NCI-H69 (cell line): ENCODE measurements at places on chromosomes 2 and 18.
A peak's percentile ranks its signal among the peaks of the same experiment; 100 is the strongest.

GRCh38 chr2:39975476-39976020 is 196.5 kb upstream of the THUMPD2 start:
- no peak for DNase-seq

- no peak for DNase-seq
Measured at GRCh38 chr2:220586980-220587530, 959.6 kb downstream of the SLC4A3 start.

DNA sequence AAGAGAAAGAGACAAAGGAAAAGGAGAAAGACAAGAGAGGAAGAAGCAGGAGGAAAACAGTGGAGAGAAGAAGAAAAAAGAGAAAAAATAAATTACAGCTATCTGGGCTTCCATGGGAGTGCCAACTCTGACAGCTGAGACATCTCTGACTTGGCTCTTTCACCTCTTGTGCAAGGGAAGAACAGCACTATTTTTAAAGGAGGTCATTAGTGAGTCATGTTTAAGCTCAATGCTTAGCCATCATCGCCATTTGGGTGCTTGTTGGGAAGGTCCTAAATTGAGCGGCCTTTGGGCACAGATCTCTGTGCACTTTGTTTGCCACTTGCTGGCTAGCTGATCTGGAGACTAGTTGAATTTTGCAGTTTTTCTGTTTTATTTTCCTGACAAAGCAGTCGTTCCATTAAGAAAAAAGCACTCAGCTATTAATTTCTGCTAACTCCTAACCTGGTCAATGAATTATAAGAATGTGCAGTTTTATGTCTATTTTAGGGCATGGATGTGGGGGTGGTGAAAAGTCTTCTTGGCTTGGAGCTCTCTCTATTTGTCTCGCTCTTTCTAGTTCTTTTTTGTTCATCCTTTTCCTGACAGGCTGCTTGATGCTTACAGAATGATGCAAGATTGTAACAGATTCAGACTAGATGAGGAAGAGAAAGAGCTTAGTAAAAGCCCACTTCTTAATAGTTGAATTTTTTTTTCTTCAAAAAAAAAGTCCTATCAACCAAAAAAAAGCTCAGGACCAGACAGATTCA is 231.5 kb downstream of the SLC8A1 start:
- peak; percentile 20 for DNase-seq

DNA sequence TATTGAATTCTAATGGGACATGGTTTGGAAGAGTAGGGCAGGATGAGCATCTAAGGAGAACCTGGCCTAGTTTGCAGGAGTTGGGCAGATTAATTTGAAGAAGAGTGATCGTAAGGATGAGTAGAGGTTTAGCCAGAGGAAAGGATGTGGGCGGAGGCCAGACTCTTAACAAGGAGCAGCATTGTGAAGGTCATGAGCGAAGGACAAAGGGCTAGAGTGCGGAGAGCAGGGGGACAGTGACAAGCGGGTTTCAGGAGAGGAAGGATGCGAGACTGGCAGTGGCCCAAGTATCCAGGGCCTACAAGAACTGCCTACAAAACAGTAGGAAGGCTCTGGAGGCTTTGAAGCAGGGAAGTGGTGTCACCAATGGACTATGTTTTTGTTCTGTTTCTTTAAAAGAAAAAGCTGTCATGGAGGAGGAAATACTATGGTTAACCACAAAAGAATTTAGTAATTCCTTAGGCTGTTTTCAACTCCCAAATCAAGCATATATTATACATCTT is 20.1 kb downstream of the SLC66A3 start:
- DNase-seq, result no peak

GRCh38 chr18:72973841-72974240 is 106.1 kb upstream of the NETO1 start:
- DNase-seq, result no peak

DNA sequence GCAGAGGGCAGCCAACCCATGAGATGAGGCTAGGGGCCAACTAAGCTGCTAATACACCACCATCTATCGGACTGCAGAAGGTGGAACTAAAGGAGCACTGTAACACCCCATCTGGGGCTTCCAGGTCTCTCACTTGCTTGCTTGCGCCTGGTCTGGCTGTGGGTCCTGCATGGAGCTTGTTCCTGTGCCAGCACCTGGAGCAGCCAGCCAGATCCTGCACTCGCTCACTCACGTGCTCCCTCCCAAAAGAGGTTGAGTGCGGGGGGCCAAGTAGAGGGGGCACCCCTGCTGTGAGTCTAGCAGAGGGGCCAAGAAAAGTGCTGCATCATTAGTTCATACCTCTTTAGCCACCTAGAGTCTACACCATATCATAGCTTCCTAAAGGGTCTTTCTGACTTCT is 250.9 kb downstream of the LRRTM4 start:
- DNase-seq, result no peak

GRCh38 chr2:240930096-240930630 is 24.0 kb downstream of the CROCC2 start:
- DNase-seq, result no peak

GRCh38 chr2:209114588-209115240 is 309.1 kb upstream of the MAP2 start:
- DNase-seq, result no peak

DNA sequence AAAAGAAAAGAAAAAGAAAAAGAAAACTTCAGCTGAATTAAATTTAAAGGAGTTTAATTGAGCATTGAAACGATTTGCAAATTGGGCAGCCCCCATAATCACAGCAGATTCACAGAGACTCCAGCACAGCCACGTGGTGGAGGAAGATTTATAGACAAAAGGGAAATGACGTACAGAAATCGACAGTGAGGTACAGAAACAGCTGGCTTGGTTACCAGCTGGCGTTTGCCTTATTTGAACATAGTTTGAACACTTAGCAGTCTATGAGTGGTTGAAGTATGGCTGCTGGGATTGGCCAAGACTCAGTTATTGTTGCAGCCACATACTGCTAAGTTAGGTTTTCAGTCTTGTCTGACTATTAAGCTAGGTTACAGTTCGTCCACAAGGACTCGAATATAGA is 312.2 kb upstream of the SLC14A2 start:
- DNase-seq, result no peak

- no peak for DNase-seq
Measured at GRCh38 chr2:60098996-60099395, 454.5 kb downstream of the BCL11A start.

DNA sequence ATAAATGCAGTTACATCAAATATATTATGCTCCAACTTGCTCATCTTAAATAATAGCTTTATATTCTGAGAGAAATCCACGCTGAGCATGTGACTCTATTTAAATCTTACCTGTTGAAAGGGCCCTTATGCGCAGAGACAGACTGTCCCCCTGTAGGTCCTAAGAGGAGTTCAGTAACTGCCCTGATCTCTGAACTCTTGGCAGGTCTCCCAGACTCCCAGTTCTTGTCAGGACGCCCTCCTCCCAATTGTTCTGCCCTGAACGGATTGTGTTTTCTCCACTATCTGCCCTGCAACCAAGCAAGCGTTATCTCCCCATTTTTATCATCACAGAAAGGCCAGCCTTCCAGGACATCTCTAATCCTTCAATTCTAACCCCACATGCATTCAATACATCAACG is 954.6 kb downstream of the TSN start:
- no peak for DNase-seq

DNA sequence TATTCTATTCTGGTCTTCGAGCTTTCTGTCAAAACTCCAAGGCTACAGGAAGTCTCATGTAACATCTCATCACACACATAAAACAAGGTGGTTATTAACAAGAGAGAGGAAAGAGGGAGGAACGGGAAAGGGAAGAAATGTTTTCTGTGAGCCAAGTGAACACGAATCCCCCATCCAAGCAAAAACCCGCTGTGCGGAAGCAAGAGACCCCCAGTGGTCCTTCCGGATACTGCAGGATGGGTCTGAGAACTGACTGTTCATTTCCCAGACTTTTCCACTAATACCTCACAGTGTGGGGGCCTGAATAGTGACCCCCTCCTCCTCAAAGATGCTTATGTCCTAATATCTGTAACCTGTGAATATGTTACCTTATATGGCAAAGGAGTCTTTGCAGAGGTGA is 19.0 kb upstream of the DIPK1C start:
- peak; percentile 67 for DNase-seq

- no peak for DNase-seq
Measured at GRCh38 chr2:224832207-224832606, 116.0 kb upstream of the CCDC195 start.

DNA sequence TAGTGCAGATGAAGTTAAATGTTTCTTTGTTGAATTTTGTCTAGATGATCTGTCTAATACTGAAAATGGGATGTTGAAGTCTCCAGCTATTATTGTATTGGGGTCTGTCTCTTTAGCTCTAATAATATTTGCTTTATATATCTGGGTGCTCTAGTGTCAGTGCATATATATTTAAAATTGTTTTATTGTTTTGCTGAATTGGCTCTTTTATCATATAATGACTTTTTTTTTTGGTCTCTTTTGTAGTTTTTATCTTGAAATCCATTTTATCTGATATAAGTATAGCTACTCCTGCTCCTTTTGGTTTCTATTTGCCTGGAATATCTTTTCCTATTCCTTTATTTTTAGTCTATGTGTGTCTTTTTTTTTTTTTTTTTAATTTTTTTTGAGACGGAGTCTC is 79.2 kb downstream of the COMMD1 start:
- DNase-seq, result no peak

GRCh38 chr2:97858442-97858841 is 137.3 kb downstream of the TMEM131 start:
- DNase-seq, result peak; percentile 7

DNA sequence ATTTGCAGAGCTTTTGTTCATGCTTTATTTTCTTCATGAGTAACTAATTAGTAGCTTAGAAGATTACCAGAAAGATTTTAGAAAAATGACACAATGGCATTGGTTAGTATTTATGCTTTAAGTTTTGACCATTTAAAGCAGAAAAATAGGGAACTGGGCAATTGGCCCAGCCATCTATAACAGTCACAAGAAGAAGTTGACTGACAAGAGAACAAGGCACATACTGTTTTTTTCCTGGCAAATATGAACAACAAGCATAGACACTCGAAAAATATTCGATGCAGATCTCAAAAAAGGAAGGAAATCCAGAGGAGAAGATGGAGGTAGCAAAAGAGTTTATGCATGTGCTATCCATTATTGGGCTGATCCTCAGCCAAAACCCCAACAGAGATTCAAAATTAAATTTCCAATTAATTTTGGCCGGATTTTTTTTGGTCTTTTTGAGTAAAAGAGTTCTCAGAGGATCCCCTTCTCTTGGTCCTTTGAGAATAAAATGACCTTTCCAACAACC is 200.8 kb upstream of the SLC35G4 start:
- no peak for DNase-seq

DNA sequence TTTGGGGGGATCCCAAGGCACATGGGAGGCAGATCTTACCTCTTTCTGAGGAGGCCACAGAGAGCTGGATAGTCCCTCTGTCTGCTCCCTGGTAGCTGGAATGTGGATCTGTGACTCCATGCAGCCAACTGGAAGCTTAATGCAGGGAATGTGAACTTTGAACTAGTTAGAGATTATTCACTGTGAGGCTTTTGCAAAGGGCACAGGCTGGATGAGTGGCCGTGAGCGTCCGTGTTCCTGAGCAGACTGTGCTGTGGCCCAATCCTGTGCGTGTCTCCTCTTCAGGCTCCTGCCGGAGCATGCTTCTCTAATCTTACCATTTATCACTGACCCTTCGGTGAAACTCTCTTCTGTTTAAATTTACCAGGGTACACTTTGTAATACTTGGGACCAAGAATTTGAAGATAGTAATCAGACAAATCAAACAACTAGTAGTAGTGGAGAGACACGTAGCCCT is 187.6 kb downstream of the PTPRM start:
- no peak for DNase-seq

DNA sequence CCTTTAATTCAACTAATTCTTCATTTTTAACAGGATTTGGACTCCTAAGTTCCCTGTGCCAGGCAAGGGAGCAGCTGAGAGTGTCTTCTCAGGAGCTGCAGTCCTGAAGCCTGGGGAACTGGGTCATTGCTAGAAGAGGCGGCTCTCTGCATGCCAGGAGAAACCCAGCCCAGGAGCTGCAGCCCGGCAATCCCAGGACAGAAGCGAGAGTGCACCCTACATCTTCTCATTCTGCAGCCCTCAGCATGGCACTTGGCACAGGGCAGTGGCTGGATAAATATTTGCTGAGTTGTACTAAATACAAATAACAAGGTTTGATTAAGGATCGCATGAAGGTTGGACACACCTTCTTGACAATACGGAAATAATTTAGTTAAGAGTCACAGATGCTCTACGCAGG is 244.9 kb upstream of the PXDN start:
- peak; percentile 4 for DNase-seq

GRCh38 chr18:25005541-25006403 is 346.2 kb downstream of the ZNF521 start:
- DNase-seq, result no peak

DNA sequence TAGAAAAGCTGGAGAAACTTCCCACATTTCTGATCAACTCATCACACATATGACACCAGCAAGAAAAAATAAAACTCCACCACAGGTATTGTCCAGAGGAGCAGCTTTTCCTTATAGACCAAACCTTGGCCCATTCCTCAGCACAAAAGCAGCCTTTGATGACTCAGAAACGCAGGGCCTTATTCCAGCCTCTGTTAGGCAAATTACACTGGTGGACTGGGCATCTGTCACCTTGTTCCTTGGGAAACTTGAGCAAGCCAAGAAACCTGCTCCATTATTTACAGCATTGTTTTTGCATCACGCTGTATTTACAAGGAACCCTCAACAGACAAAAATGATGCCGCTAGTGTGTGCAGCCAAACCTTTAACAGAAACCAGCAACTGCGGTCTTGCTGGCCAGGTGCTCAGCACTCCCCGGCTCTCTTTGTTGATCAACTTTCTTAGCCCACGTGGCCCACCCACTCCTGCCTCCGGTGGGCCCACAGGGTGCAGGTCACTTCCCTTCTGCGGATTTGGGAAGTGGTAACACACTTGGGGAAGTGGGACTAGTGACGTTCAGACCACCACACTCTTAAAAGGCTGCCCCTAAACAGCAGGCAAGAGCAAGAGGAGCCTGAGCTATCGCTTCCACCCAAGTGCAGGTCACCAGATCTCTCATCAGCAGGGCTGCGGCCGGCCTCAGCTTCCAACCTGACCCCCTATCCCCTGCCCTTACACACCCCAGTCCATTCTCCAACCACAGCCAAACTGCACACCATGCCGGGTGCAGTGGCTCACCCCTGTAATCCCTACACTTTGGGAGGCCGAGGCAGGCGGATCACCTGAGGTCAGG is 1.5 kb downstream of the AP1S3 start:
- DNase-seq, result peak; percentile 43

GRCh38 chr18:49537232-49537896 is 24.5 kb upstream of the LIPG start:
- DNase-seq, result no peak

DNA sequence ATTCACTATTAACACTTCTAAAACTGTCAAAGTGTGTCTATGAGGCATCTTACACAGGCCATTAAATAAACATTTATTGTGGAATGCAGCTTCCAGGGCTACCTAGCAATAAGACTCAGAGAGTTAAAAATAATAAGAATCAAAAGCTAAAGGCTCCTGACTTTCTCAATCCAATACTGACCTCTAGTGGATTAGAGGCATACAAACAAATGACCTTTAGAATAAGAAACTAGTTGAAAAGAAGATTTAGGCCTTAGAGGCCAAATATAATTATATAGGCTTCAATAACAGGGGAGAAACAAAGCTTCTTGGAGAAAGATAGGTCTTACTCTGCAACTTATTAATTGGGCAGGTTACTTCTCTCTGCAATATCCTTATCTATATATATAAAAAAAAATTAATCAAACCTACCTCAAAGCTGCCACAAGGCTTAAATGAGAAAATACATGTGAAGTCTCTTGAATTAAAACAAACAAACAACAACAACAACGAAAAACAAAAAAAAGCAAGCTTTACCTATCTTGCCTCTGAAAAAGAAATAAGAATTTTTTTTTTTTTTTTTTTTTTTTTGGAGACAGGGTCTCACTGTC is 246.1 kb downstream of the EXOC6B start:
- DNase-seq, result peak; percentile 53

- no peak for DNase-seq
Measured at GRCh38 chr2:241325257-241325656, 9.5 kb downstream of the SEPTIN2 start.
